ENCODE measurements at places on chromosomes 16 and 17. TPM values are rescaled to one million over a fixed set of nuclear protein-coding genes. Genes with fewer than 3 reads are reported as not detected.

DNA sequence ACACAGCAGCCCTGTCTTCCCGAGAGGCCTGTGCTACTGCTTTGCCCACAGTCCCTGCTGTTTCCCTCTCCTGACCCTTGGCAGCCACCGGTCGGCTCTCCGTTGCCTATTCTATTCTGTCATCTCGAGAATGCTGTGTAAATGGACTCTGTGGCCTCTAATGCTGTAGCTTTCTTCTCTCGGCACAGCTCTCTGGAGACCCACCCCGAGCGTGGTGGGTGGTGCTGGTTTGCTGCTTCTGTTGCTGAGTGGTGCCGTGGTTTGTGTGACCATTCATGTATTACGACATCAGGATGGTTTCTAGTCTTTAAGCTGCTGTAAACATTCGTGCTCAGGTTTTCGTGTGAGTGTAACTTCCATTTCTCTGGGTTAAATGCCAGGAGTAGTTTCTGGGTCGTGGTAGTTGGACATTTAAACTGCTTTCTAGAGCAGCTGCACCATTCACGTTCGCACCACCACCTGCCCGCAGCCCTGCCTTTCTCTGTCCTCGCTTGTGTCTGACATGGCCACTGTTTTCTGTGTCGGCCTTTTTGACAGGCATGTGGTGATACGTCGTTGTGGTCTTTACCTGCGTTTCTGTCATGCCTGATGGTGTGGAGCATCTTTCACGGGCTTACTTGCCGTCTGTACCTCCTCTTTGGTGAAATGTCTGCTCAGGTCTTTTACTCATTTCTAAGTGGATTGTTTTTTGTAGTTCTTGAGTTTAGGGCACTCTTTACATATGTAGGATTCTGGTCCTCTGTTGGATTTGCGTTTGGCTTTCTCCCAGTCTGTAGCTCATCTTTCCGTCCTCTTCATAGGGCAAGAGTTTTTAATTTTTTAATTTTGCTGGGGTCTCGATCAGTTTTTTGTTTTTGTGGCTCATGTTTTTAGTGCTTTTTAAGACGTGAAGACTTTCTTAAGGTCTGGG, 47.7 kb upstream of the ZNF750 start:
- no peaks in the 10 kb centered on the region for H3K36me3 ChIP-seq
- peak overlapping the region; percentile 55 for H3K27ac ChIP-seq
- no peaks in the 10 kb centered on the region for H3K27me3 ChIP-seq
- peaks cover 52% of the 10 kb centered on the region for H3K4me1 ChIP-seq

DNA sequence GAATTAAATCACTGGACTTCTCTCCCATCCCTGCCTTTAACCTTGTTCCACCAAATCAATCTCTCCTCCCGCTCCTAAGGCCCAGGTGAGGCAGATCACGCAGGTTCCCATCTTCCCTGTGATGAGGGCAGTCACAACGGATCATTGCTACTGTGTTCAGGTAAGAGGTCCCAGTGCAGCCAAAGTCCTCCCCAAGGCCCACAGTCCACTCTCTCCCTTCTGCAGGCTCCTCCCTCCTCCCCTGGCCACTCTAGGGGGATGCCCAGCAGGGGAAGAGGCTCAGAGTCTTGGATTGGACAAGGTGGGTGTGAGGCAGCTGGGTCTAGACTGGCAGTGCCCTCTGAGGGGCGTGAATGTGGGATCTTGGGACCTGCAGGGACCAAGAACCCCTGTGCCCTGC, 2.6 kb upstream of the ADGRG3 start:
- no peaks in the 10 kb centered on the region for H3K36me3 ChIP-seq
- DNase-seq = no peak
- H3K27me3 ChIP-seq = no peaks in the 10 kb centered on the region

The PHF23 gene
- 33.2 TPM for total RNA-seq

DNA sequence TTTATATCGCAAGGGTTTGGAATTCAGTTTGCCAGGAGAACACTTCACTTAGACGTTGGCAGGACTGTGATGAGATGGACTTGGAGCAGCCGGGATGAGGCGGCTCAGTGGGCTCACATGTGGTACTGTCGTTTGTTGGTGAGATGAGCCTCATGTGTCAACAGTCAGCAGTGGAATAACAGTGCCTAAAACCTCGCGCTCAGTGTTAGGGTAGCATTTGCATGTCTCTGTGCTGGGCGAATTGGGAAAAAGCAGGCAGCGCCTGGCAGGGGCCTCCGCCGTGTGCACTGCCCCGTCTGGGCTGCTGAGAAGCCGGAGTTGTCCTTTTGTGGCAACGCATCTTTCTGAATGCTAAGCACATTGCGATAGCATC, 49.7 kb downstream of the CRISPLD2 start:
- no peak for DNase-seq
- no peak overlapping the region for H3K4me3 ChIP-seq
- peaks cover 45% of the 10 kb centered on the region for H3K27me3 ChIP-seq
- H3K36me3 ChIP-seq = no peaks in the 10 kb centered on the region
- no peak overlapping the region for H3K27ac ChIP-seq
- peaks cover 19% of the 10 kb centered on the region for H3K4me1 ChIP-seq

DNA sequence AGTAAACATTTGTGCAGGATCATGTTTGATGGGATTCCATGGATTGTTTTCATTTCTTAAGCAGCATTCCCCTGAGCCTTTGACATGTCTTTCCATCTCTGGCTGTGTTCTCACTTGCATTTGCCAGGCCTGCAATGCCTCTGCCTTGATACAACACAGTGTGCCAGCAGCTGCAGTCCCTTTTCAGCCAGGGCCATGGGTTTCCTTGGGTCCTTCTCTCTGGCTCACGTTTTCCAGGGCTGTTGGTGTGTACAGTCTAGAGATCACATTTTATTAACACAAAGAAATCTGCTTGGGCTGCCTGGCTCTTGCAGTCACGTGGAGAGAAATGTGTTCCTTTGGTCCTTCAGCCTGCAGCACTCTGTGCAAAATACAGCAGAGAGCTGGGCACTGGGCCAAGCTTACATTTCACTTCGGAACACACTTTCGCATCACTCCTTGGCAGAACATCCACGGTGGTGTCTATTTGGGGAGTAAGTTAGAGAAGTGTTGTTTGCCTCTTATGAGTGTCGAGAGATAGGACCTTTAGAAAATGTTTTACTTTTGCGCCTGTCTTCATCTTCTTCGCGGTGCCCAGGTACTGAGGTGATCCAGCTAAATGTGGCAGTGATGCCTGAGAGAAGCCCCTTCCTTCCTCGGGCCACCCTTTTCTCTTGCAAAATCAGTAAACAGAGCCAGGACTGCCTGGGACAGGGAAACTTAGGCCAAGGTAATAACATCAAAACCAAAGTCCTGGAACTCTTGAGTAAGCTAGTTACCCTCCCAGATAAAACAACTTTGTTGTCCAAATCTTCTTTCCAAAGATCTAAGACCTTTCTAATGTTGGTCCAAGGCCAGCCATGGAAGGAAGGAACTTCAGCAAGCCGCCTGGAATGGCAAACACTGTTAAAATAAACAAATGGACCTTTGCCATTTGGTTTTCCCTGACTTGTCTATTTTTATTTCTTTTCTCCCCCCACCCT, 20.9 kb downstream of the HLF start:
- H3K36me3 ChIP-seq = peaks cover 20% of the 10 kb centered on the region
- H3K27me3 ChIP-seq = no peaks in the 10 kb centered on the region
- H3K4me1 ChIP-seq = peaks cover 100% of the 10 kb centered on the region
- H3K4me3 ChIP-seq = 0 out of 2 replicates have a peak overlapping the region, but pooled peaks have one; percentile 3
- peak overlapping the region; percentile 98 for H3K27ac ChIP-seq
- DNase-seq = peak; percentile 99

DNA sequence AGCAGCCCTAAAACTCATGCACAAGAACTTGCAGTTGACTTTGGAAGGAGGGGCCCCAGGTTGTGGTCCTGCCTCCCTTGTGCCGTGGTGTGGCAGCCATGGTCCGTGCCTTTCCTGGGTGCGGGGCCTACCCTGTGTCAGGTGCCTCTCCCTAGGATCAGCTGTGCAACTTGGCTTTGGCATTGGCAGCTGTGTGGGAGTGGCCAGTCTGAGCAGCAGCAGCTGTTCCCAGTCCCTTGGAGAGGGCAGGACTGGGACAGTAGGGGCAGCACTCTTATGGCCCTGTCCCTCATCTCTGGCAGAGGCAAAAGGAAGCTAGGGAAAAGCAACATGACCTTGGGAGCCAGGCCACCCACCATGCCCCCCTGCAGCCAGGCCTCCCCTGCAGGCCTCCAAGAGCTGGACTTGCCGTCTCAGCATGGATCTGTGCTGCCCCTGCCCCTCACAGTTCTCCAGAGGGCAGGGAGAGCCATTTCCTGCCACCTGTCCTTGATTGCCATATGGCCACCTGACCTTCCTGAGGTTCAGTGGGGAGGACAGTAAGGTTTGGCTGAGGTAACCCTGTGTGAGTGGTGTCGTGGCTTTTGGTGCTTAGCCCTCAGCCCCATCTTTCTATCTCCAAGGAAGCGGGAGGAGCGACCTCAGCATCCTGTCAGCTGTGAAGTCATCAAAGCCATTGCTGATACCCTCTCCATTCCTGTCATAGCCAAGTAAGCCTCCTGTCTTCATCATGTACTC, 15.5 kb upstream of the NFATC3 start:
- peaks cover 50% of the 10 kb centered on the region for H3K36me3 ChIP-seq
- no peak overlapping the region for H3K27ac ChIP-seq
- DNase-seq = no peak
- no peak overlapping the region for H3K4me3 ChIP-seq

GRCh38 chr17:61388561-61389356, 10.9 kb upstream of the TBX2 start:
- no peak for DNase-seq
- H3K27ac ChIP-seq = no peak overlapping the region
- no peaks in the 10 kb centered on the region for H3K27me3 ChIP-seq
- no peak overlapping the region for H3K4me3 ChIP-seq

All from HepG2 (cell line).